ENCODE measurements at places on chromosomes 4 and X.

- no peak for DNase-seq
Measured at GRCh38 chr4:114684462-114684861, 85.9 kb downstream of the UGT8 start.

- DNase-seq, result no peak
Measured at GRCh38 chrX:38804432-38804681, 3.1 kb downstream of the MID1IP1 start.

GRCh38 chrX:103846386-103846785 lies 14.3 kb upstream of the RAB9B start:
- DNase-seq, result no peak

DNA sequence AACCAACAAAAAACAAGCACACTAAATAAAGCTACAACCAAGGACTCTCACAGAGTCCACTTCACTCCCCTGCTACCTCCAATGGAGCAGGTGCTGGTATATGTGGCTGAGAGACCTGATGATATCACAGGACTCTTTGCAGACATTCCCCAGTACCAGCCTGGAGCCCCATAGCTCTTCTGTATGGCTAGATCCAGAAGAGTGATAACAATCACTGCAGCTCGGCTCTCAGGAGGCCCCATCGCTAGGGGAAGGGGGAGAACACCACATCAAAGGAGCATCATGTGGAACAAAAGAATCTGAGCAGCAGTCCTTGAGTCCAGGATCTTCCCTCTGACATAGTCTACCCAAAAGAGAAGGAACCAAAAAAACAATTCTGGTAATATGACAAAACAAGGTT lies 237.1 kb upstream of the TLL1 start:
- no peak for DNase-seq

DNA sequence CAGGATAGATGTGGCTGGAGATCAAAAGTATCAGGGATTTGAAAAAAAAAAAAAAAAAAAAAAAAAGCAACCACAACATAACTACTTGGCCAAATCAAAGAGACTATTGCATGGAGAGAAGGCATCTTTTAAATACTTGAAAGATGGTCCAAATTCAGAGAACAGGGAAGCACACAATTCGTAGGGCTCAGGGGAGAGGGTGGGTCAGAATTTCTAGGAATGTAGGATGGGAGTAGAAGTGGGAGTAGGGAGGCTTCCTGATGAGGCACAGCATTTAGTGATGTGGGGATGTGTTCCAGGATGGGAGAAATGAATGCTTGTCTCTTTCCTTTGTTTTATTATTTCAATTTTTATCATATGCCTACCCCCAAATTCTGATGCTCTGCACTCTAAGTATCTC lies 36.3 kb downstream of the RTL3 start:
- no peak for DNase-seq

DNA sequence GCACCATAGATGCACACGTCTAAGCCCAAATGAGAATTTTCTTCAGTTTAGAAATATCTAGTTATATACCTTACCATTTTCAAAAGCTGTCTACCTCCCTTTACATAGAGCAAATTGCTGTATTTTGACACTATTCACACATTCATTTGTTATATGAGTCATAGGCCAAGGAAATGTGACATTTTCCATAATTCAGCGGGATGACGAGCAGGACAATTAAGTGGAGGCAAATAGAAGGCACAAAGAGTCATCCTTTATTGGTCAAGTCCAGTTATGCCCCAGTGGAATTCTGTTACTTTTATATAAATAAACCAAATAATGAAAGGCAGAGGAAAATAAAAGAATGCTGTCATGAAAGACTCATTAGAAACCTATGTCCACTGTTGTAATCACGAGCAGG lies 27.9 kb downstream of the FGF13 start:
- DNase-seq, result no peak

Measured in activated CD8-positive, alpha-beta memory T cell treated with anti-CD3 and anti-CD28 coated beads, Interleukin-2, amount 50 U/mL, for 48 hours (primary cell).